Tibial artery (tissue), 4 donors: ENCODE measurements at places on chromosomes 6 and 20.

DNA sequence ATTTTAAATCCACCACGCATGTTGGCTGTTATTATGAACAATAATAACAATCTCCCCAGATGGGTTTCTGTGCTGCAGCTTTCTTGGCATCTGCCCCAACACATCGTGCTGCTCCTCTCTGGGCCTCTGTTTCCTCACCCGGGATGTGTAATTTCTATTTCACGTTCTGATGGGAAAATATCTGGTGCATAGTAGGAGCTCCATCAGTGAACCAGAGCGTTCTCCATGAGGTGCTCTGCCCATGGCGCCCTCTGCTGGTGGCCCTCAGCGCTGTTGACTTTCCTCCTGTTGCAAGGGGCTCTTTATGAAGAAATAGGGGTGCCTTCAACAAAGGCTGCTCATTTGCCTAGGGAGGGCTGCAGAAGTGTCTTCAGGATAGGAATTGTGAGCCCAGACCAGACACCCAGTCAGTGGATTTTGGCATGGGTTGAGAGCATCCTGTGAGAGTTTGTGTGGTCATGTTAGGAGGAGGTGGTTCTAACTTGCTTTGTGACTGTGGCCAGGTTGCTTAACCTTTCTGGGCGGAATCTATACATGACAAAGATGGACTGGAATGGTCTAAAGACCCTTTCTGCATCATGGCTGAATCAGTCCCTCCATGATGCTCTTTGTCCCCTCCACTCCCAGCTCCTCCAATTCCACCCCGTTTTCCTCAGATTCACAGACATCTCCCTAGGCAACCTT is 8.1 kb downstream of the SCRT2 start:
- no peak for DNase-seq

- no peak for DNase-seq
Measured at GRCh38 chr6:42961020-42961470, 491 bp downstream of the GNMT start.

GRCh38 chr6:155079985-155080452 is 84.9 kb downstream of the TIAM2 start:
- no peak for DNase-seq

GRCh38 chr6:123105561-123105960 is 109.5 kb downstream of the CLVS2 start:
- no peak for DNase-seq

GRCh38 chr6:36197739-36198221 is 1.2 kb downstream of the BRPF3 start:
- DNase-seq, result peak; percentile 65

- DNase-seq, result no peak
Measured at GRCh38 chr6:53494076-53494475, 50.8 kb downstream of the GCLC start.

GRCh38 chr6:127131772-127132376 is 13.4 kb downstream of the RSPO3 start:
- no peak for DNase-seq

GRCh38 chr6:21997119-21998037 is 299.5 kb downstream of the PRL start:
- DNase-seq, result no peak

GRCh38 chr6:15573384-15573783 is 89.4 kb downstream of the DTNBP1 start:
- DNase-seq, result no peak

GRCh38 chr6:166470029-166470862 is 87.5 kb upstream of the MPC1 start:
- DNase-seq, result peak; percentile 60

DNA sequence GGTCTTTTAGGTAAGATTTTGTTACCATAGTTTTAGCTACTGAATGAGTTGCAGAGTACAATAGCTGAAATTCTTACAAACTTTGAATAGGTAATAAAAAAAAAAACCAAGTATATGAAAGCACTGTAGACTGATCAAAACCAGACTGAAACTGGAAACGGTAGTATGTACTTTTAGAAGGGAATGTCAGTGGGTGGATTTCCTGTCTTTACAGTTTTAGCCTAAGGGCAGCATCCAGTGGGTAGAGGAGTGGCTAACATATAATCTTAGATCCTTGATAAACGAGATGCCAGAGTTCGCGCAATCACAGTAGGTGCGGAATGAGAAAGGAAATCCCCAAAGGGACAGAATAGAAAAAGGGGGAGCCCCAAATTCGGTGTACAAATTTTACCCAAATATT is 385.9 kb upstream of the RUNX2 start:
- DNase-seq, result no peak

- no peak for DNase-seq
Measured at GRCh38 chr20:50634191-50634590, 57.2 kb downstream of the RIPOR3 start.

GRCh38 chr20:45949542-45950329 is 15.3 kb downstream of the PCIF1 start:
- DNase-seq, result no peak

DNA sequence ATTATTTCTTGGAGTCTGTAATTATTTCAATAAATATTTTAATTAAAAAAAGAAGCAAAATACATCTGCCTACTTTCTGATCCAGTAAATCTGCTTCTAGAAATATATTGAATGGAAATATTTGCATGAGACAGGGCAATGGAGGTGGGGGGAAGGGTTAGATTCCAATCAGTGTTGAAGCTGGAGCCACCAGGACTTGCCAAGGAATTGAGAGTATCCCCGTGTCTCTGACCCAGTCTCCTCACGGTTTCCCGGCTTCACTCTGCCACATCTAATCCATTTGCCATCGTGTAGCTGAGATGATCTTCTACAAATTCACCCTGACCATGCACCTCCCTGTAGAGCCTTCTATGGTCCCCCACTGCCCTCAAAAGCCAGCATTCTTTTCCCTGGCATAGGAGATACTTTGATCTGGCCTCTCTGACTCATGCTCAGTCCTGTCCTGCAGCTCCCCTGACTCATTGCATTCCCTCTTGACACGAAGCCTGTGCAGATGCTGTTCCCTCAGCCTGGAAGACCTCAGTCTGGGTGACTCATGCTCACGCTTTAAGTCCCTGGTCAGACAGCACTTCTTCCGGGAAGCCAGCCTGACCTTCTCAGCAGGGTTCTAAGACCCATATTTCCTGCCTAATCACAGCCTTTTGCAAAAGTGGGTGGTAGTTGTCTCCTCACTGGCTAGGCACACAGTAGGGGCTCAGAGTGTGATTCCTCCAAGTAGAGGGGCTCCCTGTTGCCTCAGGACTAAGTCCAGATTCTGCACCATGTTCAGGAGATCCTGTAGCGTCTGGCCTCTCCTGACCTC is 23.0 kb upstream of the FKBP1A start:
- DNase-seq, result no peak

DNA sequence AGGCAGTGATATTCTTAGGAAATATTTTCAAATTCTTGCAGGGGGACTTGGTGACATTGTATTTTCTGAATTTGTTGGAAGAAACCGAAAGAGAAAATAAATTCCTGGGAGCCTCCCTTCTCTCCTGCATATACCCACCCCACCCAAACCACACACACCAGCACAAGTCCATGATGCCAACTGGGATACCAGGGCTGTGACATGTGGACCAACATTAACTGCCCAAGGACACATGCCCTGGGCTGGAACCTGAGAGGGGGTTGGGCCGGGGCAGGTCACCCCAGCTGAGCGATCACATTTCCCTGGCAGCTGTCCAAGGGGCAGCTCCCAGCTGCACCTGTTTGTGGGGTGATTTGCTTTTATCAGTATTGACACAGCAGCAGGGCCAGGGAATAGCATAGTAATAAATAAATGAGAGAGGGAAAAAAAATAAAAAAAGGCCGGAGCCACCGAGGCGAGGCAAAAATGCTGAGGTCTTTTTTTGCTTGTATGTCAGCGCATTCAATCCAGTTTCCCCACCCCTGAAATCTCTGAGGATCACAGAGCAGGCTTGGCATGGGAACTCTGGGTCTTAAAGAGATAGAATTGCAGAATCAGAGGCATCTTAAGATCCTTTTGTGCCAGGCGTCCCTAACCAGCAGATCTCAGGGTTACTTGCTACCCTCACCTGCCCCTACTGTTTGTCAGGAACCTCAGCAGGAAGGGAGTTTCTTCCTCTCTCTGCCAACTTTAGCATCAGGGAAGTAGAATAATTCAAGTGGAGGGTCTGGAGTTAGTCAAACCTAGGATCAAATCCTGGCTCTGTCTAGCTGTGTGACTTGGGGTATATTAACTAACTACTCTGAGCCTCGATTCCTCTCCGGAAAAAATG is 66.5 kb upstream of the PIM1 start:
- peak; percentile 71 for DNase-seq

- DNase-seq, result no peak
Measured at GRCh38 chr6:33812669-33813068, 8.9 kb upstream of the MLN start.

- DNase-seq, result peak; percentile 55
Measured at GRCh38 chr6:119137194-119138072, 59.0 kb upstream of the FAM184A start.

DNA sequence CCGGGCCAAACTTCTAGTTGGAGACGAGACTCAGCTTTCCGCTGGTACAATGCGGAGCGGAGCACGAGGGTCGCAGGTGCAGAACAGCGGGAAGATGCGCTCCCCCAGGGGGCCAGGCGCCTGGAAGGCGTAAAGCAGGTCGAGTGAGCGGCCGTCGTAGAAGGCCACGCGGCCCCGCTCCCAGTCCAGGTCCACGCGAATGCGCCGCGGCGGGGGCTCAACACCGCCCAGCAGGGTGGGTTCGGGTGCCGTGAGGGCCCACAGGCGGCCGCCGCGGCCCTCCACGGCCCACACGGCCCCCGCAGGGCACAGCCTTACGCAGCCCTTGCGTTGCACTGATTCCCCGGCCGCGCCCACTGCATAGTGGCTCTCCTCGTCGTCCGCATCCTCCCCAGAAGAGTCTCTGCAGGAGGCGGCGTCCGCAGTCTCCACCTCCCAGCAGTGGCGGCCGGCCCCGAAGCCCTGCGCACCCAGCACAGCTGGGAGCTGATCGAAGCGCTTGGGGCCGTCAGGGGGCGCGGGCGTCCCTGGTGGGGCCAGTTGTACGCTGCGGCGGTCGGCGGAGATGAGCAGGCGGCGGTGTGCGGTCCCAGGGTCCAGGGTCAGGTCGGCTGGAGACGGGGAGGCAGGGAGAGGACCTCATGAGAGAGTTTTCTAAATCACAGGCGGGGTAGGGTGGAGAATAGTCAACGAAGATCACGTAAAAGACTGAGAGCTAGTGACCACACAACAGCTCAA is 4.3 kb downstream of the PPP1R11 start:
- no peak for DNase-seq
